ENCODE measurements at places on chromosomes 6 and 20.
A peak's percentile ranks its signal among the peaks of the same experiment; 100 is the strongest.

- DNase-seq = no peak
These were observed 155.9 kb downstream of the NRN1 start for GRCh38 chr6:5850848-5851255.

GRCh38 chr6:122429323-122429722 lies 29.9 kb downstream of the HSF2 start:
- no peak for DNase-seq

DNA sequence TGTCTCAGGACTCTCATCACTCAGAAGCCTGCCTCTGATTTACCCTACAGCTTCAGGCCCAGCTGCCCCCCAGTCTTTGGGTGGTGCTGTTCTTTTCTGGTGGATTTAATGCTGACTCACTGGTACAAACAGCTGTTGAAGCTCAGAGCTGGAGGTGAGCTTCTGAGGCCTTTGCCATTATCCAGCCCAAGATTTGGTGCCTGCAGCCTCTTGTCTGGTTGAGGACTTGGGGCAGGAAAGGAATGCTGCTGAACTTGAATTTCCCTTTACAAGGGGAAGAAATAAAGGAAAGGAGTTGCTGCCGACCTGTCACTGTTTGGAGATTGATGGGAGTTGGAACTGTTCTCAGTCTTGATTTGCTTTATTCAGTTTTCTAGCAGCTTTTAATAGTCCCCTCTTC lies 19.8 kb downstream of the ABCF1 start:
- DNase-seq = no peak

DNA sequence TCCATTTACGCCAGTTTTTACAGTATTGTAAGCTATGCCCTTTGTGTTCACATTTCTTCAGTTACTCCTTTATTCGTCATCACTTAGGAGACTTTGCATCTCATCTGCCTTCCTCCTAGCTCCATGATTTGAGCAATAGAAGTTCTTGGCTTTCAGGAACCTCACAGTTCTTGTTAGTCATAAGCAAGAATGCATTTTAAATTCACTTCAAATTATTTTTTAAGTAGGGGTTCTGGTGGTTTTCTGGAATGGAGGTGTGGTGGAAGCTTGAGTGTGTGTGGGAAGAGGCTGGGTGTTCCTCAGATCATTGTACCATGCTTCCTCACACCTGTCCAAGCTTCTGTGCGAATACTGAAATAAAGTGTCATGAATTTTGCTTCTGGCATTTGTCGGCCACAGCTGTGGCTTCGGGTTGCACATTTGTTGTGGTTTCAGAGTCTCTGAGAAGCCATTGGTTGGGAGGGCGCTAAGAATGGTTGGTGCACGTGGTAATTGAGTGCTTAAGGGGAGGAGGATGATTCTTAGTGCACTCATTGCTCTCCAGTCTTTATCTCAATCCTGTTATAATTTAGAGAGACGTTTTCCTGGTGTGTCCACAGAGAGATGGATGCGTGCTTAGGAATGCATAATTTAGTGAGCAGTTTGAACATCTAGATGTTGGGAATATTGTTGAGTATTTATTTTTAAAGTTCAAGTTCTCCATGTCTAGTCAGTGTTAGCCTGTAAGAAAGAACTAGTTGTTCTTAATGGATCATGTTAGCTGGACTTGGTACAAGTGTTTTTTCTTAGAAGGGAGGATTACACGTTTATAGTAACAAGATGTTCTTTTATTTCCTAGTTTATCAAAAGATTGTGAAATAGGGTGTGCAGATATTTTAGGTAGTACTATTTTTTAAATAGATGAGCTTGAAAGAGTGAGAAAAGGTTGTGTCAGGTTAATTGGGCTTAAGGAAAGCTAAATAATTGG lies 31.9 kb downstream of the FOXO3 start:
- peak; percentile 83 for DNase-seq

Measured in ELR (cell line).